ENCODE measurements at places on chromosomes 11 and 22.

DNA sequence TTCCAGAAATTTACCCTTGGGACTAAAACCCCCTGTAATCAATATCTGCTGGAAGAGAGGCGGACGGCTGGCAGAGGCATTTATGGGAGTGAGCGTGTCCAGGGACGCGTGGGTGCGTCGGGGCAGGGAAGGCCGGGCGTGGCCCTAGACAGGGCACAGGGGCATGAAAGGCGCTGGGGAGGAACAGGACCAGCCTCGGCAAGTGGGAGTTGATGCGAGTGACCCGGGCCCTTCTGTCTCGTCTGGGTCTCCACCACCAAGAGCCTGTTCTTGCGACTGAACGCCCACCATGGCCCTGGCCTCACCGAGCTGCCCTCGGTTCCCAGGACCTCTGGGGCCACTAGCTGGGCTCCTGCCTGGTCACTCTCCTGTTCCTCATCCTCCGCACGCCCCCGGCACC lies 17.5 kb downstream of the OSBPL5 start:
- DNase-seq: no peak

DNA sequence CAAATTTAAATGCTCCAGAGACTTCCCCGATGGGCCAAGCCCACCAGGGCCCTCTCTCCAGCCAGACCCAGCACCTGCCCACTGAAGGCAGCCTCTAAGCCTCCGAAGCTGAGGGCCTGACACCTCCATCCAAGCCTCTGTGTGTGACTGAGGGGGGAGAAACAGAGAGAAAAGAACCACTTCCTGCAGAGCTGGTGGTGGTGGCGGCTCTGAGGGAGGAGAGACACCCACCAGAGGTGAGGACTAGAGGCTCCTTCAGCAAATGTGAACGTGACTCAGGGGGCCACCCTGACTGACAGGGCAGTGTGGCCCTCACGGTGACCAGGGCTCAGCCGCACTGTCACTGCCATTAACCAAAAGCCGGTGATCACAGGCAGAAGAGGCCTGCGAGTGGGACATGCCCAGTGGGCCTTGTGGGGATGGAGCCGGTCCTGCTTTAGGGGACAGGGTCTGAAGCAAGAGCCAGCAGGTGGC lies 31.0 kb upstream of the CD5 start:
- DNase-seq: no peak

GRCh38 chr11:95641495-95641894 lies 148.1 kb downstream of the FAM76B start:
- no peak for DNase-seq

- DNase-seq: no peak
Measured at GRCh38 chr11:132245403-132246385, 875.3 kb downstream of the NTM start.

DNA sequence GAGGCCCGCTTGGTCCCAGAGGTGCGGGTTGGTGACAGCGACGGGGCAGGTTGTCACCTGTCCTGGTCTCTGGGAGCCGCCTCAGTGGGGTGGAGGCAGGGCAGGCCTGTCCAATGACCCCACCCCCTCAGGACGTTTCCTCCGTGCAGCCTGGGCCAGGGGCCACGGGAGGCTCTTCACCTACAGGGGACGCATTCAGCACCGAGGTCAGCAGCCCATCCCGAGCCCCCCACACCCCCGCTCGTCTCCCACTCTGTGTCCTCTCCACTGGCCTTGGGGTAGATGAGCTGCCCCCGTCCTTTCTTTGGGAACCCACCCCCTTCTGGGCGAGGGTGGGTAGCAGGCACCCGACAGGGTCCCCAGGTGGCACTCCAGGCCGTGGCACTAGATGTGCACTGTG lies 35.7 kb downstream of the BRSK2 start:
- DNase-seq: no peak

GRCh38 chr11:35011944-35012343 lies 95.5 kb downstream of the PDHX start:
- DNase-seq: no peak

- DNase-seq: no peak
Measured at GRCh38 chr22:46845296-46846149, 83.1 kb downstream of the TBC1D22A start.

- no peak for DNase-seq
Measured at GRCh38 chr11:126512251-126512650, 156.8 kb downstream of the ST3GAL4 start.

DNA sequence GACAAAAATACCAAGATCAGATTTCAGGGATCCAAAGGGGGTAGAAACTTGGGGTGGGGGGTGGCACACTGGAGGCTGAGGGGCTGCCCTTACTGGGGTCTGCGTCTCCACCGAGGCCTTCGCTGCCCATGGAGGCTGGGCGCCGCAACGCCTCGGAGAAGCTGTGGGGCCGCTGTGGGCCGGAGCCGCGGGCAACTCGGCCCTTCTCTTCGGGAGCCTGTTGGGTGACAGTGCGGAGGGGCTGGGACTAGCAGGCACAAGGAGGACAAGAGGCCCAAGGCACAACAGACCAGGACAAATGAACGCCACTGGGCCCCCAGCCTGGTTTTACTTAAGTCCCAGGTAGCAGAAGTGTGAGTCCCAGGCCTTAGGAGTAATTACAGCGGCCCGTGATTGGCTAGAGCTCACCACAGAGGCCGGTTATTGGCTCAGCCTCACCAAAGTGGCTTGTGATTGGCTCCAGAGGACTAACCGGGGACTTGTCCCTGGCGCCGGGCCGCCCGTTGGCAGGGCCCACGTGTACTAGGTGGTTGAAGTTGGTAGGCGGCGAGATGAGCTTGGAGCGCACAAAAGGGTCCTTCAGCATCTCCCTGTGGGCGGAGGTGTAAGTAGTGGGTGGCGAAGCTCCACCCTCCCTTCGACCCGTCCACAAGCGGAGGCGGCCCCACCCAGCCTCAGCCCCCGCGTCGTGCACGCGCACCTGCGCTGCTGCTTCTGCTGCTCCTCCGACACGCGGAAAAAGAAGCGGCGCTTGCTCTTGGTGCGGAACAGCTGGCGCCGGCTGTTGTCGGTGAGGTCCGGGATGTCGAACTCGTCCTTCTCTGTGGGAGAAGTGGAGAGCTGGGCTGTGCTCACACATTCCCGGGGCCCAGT lies 16.5 kb upstream of the MEN1 start:
- DNase-seq: no peak

- DNase-seq: no peak
Measured at GRCh38 chr22:19143967-19144400, 467 bp downstream of the ESS2 start.

- DNase-seq: no peak
Measured at GRCh38 chr22:46465793-46466192, 71.6 kb downstream of the CELSR1 start.

GRCh38 chr11:13942971-13943381 lies 19.5 kb upstream of the SPON1 start:
- DNase-seq: no peak

- DNase-seq: no peak
Measured at GRCh38 chr11:112835591-112836255, 125.5 kb upstream of the NCAM1 start.

GRCh38 chr22:47129902-47130635 lies 367.6 kb downstream of the TBC1D22A start:
- no peak for DNase-seq

- no peak for DNase-seq
Measured at GRCh38 chr22:27885977-27886842, 32.8 kb downstream of the PITPNB start.

- no peak for DNase-seq
Measured at GRCh38 chr22:44085743-44086270, 61.7 kb downstream of the PARVB start.

DNA sequence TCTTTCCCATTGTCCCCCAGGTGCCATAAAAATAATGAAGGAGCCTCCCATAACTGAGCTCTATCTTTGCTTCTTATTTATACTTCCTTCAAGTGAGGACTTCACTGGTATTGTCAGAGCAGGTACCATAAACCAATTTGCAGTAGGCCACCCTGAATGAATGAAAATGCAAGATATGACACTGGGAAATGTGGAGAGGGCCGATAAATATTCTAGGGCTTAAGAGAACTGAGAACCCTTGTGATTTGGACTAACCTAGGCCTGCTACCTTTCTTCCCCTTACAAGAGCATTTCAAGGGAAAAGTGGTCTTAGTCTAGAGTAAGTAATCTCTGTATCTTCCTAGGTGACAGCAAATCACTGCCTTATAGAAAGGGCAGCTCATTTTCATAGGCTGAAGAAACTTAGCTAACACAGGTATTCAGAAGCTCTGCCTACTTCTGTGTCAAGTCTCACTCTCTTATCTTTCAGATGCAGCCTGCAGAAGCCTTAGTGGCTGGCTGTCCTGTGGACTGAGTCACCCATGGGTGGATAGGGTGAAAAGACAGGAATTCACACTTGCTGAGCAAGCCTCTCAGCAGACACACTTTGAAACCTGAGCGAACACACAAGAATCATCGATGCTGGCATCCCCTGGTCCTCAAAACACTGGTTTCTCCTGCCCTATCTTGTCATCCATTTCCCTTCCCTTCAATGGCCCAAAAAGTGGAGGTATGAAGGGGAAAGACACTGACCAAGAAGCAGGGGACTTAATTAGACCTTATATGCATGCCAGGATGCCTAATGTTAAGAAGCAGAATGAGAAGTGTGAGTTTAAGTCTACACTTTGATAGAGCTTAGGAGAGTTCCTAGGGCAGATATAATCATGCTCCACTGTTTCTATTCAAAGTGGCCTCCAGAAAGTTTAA lies 15.2 kb downstream of the NRIP3 start:
- DNase-seq: no peak

- DNase-seq: no peak
Measured at GRCh38 chr11:74680703-74681531, 50.3 kb downstream of the CHRDL2 start.

- no peak for DNase-seq
Measured at GRCh38 chr11:82732734-82733443, 775 bp downstream of the FAM181B start.

- peak; percentile 55 for DNase-seq
Measured at GRCh38 chr11:64900263-64900678, 16.7 kb downstream of the ATG2A start.

- no peak for DNase-seq
Measured at GRCh38 chr11:46860218-46860617, 14.1 kb upstream of the CKAP5 start.

DNA sequence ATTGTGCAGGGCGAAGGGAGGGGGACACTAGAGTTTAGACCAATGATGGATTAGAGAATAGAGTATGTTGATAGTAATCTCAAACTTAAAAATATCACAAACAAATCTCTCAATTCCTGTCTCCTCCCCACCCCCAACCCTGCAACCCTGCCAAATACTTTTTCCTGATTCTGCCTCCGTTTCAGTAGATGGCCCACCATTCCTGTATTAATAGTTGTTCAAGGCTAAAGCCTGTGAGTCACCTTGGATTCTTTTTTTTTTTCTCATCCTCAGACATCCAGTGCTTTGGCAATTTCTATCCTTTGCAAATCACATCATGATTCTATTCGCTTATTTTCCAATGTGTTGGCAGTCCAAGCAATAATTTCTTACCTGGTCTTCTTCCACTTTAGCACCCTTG lies 207.9 kb downstream of the DYNC2H1 start:
- DNase-seq: no peak

DNA sequence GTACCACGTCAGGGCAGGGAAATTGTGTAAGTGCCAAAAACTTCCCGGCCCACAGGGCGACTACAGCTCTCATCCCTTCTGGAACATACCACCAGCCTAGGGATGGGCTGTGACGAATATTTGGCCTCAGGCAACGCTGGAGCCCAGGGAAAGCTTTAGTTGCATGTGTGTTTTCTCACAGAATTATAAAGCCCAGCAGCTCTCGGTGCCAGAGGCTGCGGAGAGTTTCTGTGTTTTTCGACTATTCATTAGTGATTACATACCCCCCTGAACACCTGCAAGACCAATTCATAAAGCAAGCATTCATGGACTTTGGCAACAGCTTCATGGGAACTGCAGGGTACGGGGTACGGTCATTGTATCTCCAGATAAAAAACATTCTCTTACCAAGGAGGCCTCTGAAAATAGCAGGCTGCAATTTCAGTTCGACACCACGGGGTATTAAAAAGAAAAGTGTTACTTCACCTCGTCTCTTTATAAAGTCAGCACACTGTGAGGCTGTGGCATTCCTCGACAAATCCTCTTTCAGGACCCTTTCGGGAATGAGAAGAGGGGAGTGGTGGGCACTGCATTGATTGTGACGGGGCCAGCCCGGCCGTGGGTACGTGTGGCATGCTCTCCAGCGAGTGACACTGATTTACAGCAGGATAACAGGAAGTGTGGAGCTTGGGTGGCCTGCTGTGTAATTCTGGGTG lies 243.6 kb upstream of the SORL1-AS1 start:
- no peak for DNase-seq

GRCh38 chr11:105192115-105192514 lies 52.5 kb upstream of the CARD18 start:
- DNase-seq: no peak

GRCh38 chr11:122413677-122414076 lies 241.8 kb upstream of the UBASH3B start:
- DNase-seq: no peak

DNA sequence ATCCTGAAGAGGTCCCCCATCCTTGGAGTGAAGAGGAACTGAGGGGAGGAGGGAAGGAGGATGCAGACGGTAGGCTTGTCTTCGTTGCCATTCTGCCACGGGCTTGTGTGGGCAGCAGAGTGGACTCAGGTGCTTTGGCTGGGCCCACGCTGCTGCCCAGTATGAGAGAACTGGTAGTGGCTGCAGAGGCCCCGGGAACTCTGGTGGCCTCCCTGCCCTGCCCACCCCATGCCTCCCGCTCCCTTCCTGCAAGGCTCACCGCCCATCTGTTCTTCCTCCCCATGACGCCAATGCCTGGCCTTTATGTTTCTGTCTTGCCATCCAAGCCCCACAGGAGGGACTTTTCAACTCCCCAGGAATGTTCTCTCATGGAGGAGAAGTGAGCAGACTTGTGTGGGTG lies 157.4 kb downstream of the DSCAML1 start:
- no peak for DNase-seq

DNA sequence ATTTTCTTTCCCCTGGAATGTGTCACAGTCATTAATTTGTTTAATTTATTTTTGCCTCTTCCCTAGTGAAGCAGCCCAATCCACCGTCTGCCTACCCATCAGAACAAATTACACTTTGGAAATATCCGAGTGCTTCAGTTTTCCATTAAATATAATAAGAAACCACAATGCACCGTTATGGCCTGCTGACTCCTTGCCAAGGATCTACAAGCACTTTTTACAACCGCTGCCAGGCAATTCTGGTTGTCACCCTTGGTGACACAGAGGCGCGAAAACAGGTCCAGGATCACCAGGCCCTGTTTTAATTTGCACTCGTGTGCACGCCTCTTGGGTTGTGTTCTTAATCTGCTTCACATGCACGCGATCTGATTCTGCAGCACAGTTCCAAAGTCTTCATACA lies 43.9 kb downstream of the KIRREL3 start:
- no peak for DNase-seq

Data from stimulated activated CD4-positive, alpha-beta T cell treated with anti-CD3 and anti-CD28 coated beads, TNF-alpha, amount 100 ng/mL, for 48 hours (primary cell).